ENCODE measurements at places on chromosomes 16 and 17.

GRCh38 chr16:12501707-12502457 is 301.8 kb downstream of the CPPED1 start:
- no peak for DNase-seq

GRCh38 chr17:68972119-68972704 is 17.0 kb upstream of the ABCA8 start:
- peak; percentile 17 for DNase-seq

DNA sequence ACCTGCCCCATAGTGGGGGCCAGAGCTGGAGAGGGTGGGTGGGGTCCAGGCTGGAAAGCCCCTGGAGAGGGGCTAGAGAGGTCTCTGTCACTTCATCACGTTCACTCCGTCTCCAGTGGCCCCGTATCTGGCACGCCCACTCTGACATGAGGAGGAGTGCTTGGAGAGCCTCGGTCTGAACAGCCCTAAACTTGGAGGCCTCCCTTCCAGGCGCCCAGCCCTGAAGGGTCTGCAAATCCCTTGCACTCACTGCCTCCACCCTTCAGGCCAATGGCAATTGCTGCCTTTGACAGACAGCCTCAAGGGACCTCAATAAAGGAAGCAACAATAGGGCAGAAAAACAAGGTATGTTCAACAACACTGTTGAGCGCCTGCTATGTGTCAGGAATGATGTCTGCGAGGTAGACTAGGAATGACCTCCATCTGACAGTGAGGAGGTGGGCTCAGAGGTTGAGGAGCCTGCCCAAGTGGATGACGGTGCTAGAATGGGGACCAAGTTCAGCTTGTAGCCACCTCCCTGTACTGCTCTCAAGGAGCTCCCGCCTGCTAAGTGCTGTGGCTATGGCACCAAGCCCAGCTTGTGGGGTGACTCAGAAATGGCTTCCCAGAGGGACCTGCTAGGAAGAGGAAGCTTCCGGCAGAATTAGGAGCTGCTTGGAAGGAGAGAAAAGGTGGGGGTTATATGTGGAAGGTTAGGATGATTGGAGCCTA is 2.9 kb upstream of the EPX start:
- no peak for DNase-seq

DNA sequence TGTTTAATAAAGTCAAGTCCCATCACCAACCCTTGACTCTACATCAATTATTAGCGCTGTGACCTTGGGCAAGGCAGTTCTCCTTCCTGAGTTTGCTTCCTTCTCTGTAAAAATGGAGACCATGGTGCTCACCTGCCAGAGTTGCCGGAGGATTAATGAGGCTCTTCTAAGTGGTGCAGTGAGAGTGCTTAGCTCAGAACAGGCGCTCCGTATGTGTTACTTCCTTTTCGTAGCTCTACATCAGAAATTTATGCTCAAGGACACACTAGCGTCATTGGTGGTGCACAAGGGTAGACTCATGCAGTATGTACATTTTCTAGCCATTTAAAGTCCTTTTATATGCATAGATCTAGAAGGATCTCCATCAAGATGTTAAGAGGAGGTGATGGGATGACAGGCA is 17.4 kb upstream of the CMIP start:
- no peak for DNase-seq

DNA sequence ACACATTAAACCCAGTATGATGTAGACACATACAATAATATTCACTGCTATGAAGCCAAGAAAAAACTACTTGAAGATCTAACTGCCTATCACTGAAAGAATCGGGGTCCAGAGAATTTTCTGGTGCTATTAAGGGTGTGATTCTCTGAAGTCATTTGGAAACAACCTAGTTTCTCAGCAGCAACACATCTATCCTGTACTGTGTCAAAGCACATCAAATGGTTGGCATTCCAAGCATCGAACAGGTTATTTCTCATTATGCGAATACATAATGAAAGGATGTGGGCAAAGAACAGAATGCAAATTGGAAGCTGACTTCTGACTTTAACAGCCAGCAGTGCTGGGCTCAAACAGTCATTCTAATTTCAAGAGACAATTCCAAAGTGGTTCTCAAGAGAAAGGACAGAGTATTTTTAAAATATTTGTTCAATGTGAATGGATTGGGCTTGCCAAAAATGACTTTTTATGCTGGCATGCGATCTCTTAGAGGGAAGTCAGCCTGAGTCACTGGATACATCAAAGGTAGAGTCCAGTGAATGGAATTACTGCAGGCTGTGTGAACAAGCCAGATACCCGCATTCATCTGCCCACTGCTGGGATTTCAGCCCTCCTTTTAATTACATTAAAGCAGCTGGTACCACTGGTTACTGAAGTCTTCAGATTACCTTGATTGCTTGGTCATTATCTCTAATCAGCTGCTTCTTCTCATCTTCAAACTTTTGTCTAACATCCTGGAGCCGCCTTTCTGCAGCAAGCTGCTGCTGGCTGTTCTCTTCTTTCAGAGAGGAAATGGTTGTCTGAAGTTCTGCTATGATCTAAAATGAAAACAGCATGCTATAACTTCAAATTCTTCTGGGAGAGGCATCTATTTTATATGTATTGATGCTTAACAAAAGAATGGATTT is 181.2 kb upstream of the AXIN2 start:
- DNase-seq, result no peak
